Stimulated activated CD4-positive, alpha-beta T cell treated with anti-CD3 and anti-CD28 coated beads, Interleukin-15, amount 100 ng/mL, for 1 hour (primary cell): ENCODE measurements at places on chromosomes 3 and 15.
A peak's percentile ranks its signal among the peaks of the same experiment; 100 is the strongest.

- DNase-seq, result no peak
Observed at GRCh38 chr15:78727561-78727960, 83.7 kb downstream of the ADAMTS7 start.

DNA sequence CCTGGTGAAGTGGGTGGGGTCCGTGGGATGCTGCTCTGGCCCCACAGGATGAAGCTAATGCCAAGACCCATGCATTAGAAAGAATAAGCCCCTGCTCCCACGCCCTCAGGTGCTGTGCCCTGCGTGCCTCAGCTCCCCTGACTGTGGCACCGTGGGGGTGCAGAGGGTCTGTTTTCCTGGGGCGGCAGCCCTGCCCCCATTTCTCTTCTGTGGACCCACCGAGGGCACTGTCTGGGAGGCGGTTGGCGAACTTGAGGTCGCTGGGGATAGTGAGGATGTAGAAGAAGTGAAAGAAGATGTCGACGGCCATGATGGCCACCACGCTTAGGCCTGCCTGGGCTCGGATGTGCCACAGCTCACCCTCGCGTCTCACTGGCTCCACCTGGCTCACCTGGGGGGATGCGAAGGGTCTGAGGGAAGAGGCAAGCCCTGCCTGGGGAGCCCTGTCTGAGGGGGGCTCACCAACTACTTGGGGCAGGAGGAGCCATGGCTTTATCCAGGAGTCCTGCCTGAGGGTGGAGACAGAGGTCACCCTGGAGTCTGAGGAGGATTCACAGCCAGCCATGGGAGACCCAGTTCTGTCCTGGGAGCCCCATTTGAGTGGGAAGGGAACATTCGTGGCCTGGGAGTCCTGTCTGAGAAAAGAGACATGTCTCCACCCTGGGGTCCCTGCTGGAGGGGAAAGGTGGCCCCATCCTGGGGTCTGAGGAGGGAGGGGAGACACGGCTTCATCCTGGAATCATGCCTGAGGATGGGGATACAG, 5.1 kb downstream of the HHATL start:
- no peak for DNase-seq

DNA sequence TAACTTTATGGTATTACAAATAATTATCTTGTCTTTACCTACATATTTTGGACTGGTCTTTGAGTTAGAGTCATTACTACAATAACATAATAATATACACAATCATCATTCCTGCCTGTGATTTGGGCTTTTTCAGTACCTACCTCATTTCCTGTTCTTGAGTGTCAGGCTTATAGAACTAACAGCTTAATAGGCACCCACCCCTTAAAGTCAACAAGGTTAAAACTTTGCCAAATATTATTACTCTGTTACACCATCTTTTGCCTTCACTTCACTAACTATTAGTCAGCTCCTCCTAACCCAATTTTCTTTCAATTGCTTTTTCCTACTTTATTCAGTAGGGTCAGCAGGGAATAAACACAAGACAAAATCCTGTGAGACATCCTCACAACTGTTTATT, 488.7 kb upstream of the AGTR1 start:
- no peak for DNase-seq

GRCh38 chr3:37586280-37586679, 275.4 kb upstream of the CTDSPL start:
- no peak for DNase-seq

DNA sequence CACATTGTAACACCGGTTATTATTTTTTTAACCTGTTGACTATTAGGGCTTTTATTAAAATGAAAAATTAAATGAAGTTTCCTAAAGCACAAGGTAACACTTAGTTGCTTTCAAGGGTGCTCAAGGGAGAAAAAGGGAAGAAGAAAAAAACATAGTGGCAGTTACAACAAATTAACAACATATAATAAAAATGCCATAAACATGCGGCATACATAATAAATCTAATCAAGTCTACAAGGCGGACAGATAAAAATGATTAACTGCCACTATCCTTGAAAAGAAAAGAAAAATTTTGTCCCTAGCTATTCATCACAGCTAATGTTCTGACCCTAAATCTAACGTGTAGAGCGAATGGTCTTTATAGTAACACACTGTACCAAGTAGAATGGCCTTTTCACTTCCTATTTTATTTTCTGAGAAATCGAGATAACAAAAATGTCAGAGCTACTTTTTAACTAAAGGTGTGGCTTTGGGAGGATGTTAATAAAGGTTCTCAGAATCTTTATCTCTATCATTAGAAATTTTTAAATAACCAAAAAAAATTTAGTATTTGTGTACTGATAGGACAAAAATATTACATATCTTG, 194.9 kb downstream of the FOXP1 start:
- no peak for DNase-seq

GRCh38 chr3:52291508-52292181, 4.0 kb downstream of the GLYCTK start:
- DNase-seq, result peak; percentile 12

DNA sequence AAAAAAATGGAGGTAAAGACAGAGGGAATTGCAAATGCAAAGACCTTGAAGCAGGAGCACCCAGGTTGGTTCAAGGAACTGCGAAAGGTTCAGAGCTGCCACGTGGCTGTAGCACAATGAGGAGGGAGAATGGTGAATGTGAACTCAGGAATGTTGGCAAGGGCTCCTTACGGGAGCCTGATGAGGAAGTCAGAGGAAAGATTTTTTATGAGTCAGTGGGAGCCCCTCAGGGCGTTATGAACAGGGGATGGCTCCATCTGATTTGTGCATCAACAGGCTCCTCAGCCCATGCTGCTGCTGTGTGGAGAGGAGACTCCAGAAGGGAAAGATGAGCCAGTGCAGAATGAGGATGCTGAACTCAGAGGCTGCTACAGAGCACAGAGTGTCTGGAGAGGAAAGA, 194.4 kb downstream of the ARRDC4 start:
- no peak for DNase-seq

- no peak for DNase-seq
Observed at GRCh38 chr3:32815841-32816438, 1.9 kb upstream of the TRIM71 start.

DNA sequence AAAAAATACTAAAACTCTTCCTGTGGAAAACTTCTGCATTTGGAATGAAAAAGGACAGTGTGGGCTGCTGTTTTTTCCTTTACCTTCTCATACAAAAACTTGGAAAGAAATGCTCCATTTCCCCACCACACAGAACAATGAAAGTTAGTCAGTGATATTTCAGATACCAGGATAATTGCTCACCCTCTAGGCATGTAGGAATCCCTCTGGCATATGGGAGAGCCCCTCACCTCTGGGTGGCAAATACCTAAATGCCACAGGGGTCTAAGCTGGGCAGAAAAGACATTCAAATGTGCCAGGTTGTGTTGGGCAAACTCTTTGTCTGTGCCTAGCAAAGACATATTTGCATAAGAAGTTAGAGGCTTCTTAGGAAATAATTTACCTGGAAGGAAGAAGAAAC, 560.3 kb upstream of the NR2F2 start:
- DNase-seq, result no peak

- no peak for DNase-seq
Observed at GRCh38 chr3:188734395-188734794, 437.4 kb upstream of the TPRG1 start.

DNA sequence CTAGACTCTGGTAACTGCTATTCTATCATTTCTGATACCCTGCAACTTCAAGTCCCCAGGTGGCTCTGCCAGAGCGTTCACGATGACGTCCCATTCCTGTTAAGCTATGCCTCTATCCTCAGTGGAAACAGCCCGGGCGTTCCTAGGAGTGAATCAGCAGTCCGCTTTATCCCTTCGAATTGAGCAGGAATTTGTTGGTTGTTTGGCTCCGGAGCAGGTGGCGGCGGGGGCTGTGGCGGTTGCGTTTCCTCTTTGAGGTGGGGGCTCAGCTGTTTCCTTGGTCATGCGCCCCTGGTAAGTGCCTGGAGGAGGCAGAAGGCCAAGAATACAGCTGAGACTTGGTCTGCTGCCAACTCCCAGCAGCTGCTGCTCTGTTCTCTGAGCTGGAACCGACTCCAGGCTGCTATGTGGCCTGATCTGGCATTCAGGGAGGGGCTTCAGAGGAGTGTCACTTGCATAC, 25.2 kb downstream of the ARPP21 start:
- DNase-seq, result no peak

GRCh38 chr3:139751789-139752188, 74.0 kb upstream of the NMNAT3 start:
- no peak for DNase-seq

DNA sequence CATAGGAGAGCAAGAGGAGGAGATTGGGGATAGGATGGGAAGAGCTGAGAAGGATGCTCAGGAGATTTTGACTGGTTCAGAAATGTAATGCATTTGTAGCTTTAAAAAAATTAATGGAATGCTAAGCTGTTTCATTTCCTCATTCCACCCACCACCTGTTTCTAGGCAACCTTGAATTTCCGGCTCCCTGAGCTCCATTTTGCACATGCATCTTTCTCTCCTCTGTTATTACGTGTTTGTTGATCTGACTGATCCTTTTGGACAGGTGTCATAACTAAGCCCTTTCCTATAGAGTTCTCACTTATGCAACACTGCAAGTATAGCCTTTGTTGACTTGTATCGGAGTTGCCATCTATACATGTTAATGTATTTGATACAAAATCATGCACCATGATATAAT, 4.3 kb downstream of the TMPRSS7 start:
- DNase-seq, result no peak

GRCh38 chr3:14583548-14584091, 43.5 kb upstream of the GRIP2 start:
- no peak for DNase-seq

GRCh38 chr3:104367000-104367399, 999.7 kb upstream of the ALCAM start:
- no peak for DNase-seq

- DNase-seq, result no peak
Observed at GRCh38 chr3:13019243-13020095, 53.8 kb downstream of the IQSEC1 start.

DNA sequence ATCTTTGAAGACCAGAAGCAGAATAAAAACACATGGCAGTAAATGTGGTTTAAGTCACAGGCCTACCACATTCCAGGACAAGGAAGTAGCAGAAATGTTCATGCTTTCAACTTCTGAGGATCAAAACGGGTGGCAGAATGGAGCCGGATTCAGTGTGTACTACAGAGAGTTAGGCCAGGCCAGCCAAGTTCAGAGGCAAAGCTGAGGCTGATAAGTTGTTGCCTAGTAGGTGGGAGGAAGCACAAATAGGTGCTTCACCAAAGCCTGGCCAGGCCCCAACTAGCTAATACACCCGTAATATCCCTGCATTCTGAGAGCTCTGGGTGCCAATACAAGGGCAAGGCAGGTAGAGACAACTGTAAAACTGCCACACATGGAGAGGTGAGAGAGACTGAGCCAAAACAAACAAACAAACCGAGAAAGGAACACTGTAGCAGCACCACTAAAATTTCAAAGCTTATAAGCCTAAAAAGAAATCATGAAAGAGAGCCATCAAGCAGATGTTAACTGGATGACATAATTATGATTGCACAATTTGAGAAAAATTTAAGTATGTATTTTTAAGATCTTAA, 156.4 kb upstream of the CBLB start:
- DNase-seq, result no peak

DNA sequence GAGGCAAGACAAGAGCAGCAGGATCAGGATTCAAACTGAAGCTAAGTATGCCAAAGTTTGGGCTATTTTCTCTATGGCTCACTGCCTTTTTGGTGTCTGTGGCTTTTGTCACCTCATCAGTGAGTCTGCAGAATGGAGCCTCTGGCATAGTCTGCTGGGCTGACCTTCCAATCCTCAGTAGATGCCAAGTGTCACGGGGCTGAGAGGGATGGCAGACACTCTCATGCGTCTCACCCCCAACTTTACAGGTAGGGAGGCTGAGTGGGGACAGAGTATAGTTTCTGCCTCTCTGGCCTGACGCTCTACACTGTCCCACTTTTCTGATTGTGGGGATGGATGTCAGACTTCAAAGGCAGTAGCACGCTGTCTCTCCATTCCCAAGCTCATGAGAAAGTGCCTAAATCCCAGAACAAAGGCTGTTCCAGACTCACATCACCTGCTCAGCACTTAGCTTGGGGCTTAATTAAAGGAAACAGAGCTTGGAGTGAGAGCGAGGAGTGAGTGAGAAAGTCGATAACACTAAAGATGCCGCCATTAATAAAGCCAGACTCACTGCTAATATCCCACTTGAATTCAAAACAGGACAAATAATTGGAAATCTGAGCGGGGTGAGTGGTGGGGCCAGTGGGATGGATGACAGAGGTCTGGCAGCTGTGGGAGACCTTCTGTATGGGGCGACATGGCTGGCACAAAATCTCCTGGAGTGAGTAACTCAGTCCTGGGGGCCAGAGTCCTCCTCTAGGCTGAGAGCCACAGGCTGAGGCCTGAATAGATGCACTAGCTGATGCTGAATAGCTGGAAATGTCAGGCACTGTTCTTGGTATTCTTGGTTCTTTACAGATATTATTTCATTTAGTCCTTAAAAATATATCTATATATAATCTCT, 78.4 kb upstream of the MRPS22 start:
- no peak for DNase-seq

GRCh38 chr3:56916716-56917360, 115.1 kb upstream of the ARHGEF3 start:
- no peak for DNase-seq

GRCh38 chr15:69855258-69856000, 242.3 kb downstream of the TLE3 start:
- no peak for DNase-seq

GRCh38 chr3:16048435-16049318, 125.8 kb upstream of the GALNT15 start:
- DNase-seq, result peak; percentile 1

DNA sequence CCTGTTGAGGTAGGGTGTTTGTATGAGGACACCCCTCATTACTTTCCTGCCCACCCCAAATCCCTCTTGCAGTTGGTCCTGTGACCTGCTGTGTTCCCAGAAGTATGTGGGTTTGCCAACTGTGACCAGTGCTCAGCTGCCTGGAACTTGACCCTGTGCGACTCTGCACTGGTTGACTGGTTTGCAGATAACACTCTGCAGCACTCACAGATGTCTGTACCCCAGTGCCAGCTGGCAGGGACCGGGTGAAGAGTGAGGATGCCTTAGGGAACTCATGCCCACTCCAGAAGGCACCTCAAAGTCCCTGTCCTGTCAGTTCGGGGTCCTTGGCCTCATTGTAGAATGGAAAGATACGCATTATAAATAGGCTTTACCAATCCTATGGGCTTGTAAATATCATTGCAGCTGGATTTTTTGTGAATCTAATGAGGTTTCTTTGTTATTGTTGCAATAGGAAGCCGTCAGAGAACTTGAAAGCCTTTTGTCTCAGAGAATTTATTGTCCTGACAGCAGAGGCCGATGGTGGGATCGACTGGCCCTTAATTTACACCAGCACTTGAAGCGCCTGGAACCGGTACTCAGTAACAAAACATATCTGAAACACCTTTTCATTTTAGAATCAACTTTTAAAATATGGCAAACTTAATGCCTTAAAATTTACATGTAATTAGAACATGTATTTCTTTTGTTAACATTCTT, 18.2 kb downstream of the FAN1 start:
- DNase-seq, result no peak

DNA sequence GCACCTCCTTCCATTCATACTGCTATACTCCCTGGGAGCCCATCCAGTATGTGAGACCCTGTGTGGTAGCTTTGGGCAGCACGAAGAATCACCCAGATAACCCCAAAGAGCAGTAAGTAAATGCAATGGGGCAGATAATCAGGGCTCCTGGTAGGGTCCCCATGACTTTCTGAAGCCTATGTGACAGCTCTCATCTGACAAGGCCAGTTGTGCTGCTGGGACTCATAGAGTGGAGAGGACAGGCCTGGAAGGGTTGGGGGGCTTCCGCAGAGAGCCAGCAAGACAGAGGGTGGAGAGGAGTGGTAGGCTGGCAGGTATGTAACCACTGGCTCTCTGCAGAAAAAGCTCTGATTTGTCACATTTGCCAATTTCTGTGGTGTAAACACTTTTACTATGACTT, 3.2 kb upstream of the SLC6A20 start:
- no peak for DNase-seq

GRCh38 chr15:93129702-93130488, 40.9 kb upstream of the RGMA start:
- DNase-seq, result no peak
